ENCODE measurements at places on chromosomes 3 and 15.

DNA sequence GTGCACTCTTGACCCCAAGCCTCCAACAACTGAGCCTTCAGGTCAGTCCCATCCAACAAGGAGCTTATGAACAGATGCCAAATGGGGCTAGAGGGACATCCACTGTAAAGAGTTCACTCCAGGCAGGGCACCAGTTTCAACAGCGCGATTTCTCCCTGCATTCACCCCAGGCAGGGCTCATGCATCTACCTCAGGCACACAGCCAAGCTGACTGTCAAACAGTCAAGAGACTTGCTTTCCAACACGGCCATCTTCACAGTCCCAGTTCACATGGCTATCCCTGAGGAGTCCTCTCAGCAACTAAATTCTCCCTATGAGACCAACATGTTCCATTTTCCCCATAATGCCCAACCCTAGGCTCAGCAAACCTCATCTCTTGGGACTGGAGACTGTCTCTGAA, 17.7 kb downstream of the SLC25A20 start:
- DNase-seq, result no peak

DNA sequence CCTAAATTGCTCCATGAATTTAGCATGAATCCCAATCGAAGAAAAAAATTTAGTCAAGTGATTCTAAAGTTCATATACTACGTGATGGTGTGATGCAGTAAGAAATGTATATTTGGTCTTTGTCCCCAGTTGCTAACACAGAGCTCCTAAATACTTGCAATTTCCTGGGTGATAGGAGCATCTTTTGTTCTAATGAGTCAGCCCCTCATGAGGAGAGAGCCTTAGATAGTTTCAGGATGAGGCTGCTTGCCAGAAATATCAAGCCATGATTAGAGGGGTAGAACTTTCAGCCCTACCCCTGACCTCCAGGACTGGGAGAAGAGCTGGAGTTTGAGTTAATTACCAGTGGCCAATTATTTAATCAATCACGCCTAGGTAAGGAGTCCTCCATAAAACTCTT, 170.2 kb downstream of the PDE8A start:
- no peak for DNase-seq

- DNase-seq, result no peak
These were observed 130.8 kb upstream of the SLC2A2 start for GRCh38 chr3:171157286-171157685.

DNA sequence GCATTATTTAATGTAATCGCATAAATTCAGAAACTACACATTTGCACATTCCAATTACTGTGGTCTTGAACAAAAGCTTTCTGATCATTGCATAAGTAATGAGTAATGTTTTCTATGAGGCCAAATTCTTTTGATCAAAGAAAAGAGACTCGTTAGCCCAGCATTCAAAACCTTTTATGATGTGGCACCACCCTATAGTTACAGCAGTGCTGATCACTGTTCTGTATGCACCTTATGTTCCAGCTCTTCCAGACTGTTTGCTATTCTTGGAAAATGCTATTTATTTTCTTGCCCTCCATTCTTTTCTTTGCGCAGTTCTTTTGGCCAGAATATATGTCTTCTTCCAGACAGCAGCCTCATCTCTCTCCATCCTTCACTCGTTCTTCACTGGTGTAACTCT, 42.3 kb downstream of the MAP3K13 start:
- DNase-seq, result no peak

DNA sequence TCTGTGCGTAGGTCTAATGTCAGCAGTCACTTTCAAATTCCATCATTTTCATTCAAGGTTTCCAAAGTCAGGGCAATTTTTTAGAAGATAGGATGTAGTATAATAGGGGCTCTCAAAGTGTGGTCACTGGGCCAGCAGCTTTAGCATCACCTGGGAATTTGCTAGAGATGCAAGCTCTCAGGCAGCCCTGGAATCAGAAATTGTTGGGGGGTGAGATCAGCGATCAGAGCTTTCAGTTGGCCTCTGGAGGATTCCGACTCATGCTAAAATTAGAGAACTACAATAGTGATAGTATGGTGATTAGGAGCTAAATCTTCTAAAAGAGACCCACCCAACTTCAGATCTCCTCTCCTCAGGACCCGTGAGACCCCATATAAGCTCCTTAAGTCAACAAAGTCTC, 2.4 kb upstream of the FRMD4B start:
- DNase-seq, result no peak

- no peak for DNase-seq
These were observed 74.0 kb upstream of the STRIT1 start for GRCh38 chr3:155367506-155367905.

DNA sequence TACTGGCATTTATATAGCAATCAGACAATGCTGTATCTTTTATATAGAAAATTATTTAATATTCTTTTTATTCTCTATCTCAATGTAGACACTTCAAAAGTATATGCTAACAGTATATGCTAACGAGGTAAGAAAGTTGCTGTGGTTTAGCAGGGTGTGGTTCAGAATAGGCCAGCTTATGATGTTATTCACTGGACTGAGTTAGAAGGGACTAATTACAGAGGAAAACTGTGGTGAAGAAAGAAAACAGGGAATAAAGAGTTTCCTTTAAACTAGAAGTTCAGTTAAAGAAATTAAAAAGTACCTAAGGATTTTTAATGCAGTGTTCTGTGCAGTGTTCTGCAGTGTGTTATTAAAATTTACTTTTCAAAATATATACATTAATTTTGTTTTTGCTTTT, 59.4 kb downstream of the MYO9A start:
- DNase-seq, result no peak

DNA sequence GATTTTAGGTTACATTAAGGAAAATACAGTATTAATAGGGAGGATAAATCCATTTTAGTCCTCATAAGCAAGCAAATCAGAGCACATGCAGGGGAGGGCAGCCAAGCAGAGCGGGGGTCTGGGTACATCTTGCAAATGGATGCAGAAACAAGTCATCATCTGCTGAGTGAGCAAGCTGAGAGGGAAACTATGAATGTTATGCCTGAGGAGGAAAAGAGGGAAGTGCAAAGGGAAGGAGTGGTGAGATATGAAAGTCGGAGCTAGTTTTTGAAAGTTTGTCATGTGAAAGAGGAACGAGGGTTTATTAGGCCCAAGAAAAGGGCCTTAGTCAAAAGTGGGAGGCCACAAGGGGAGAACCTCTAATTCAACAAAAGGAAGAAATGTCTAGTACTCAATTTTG, 15.4 kb downstream of the PTX3 start:
- DNase-seq, result no peak

GRCh38 chr3:37546876-37547275, 314.8 kb upstream of the CTDSPL start:
- no peak for DNase-seq

GRCh38 chr15:75947092-75947491, 43.4 kb downstream of the FBXO22 start:
- no peak for DNase-seq

DNA sequence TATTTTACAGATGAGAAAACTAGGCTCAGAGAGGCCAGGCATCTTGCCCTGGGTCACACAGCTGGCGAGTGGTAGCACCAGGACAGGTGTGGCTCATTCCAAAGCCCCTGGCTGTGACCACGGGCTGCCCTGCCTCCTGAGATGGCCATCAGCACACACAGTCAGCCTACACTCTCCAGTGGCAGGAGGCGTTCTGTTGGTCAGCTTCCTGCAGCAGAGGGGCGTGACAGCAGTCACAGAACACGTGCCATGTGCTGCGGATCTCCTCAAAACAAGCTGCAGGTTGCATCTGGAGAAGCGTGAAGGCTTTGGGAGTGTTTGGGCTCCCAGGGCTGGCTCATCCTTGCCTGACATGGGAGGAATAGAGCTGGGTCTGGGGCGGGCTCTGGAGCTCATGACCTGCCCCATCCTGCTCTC, 43.5 kb upstream of the MAGEF1 start:
- DNase-seq, result no peak

DNA sequence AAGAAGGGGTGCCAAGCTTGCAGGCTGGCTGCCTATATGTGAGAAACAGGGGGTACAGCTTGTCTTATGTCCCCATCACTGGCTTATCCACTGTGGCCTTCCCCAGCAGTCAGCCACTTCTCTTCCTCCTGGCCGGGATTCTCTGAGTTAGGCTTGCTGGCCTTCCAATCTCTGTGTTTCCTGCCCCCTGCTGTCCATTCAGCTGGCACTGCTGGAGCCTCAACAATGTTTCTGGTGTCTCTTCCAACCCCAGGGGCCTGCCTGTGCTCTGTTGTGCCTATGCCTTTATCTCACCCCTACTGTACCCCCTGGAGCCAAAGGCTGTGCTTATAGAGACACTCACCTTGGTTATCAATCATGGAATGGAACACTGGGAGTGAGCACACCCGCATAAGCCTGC, 36.5 kb downstream of the ANAPC13 start:
- DNase-seq, result peak; percentile 56

DNA sequence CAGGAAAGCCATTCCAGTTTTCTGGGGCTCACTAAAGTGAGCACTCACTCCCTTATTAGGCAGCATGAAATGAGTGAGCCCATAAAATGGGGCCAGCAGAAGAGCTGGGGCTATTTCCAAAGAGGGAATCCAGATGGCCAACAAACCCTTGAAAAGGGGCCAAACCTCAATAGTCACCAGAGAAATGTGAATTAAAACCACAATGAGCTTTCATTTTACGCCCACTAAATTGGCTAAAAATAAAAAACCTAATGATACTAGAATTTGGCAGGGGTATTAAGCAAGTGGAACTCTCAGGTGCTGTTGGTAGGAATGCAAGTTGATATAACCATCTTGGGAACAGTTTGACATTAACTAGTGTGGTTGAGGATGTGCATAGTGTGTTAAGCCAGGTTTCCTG, 42.1 kb upstream of the RAF1 start:
- DNase-seq, result no peak

GRCh38 chr3:28972921-28973320, 307.9 kb upstream of the RBMS3 start:
- DNase-seq, result no peak

DNA sequence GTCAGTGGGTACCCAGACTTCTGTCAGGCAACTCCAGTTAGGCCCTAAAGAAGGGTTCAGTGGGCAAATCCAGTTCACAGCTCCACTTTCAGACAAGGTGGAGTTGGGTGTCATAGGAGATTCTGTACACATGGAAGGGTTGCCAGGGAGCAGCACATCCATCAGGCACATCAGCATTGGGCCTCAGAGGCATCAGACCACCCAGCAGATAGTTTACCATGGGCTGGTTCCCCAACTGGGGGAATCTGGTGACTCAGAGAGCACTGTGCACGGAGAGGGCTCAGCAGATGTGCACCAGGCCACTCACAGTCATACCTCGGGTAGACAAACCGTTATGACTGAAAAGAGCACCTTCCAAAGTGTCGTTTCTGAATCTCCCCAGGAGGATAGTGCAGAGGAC, 27.2 kb downstream of the SYNM start:
- no peak for DNase-seq

GRCh38 chr3:46429250-46429649, 22.2 kb downstream of the CCRL2 start:
- no peak for DNase-seq

DNA sequence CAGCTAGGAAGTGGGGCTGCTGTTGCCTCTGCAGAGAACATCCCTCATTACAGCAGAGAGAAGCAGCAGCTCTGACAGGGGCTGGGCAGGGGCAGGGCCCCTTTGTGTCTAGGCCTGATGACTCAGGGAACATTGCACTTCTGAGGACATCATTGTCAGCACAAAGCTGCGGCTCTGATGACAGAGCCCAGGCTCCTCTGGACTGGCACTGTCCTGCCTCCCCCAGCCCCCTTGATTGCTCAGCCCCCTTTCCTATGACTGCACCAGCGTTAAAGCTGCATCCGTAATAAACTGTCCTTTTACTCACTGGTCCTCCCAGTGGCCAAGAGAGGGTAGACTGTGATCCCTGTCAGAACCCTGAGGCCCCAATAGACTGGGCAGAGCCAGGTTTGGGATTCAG, 18.3 kb downstream of the TRH start:
- DNase-seq, result no peak

DNA sequence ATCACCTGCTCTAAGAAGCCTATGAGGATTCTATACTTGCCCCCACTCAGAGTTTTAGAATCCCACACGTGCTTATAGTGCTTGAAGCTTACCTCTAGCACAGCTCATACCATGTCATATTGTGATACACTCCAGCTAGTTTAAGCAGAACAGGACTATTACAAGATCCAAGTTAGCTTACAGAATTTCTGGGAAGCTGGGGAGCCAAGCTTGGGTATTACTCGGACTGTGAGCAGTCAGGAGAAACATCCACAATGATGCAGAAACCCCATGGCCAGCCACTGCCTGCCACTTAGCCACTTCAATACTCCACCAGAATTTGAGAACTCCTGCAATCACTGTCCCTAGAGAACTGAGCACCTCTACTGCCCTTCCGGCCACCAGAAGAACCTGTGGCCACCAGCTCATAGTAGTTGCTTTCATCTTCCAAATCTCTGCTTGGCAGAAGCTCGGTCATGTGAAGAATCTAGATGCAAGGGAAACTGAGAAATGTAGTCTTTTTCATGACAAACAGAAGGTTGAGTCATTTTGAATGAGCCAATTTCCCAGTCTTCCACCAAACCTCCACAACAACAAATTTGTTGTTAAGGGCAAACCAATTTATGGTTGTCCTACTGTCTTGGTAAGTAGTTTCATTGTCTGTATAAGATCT, 27.7 kb upstream of the SSR3 start:
- no peak for DNase-seq
